Activated CD4-positive, alpha-beta T cell treated with anti-CD3 and anti-CD28 coated beads, Interleukin-2, amount 10 ng/mL, durations not matched to agents 7 days and 5 days (primary cell): ENCODE measurements at places on chromosomes 5 and 9. TPM values are rescaled to one million over a fixed set of nuclear protein-coding genes. Genes with fewer than 3 reads are reported as not detected.

PPP1R26 gene
- total RNA-seq, result 0.67 TPM

CDH9 gene
- total RNA-seq, result not detected

IL5 gene
- 0.25 TPM for total RNA-seq

SLC36A2 gene
- total RNA-seq, result not detected

- no peak overlapping the region for H3K27ac ChIP-seq
- H3K36me3 ChIP-seq, result peaks cover 18% of the 10 kb centered on the region
- H3K4me1 ChIP-seq, result peaks cover 3% of the 10 kb centered on the region
- H3K4me3 ChIP-seq, result no peak overlapping the region
- no peak for DNase-seq
Measured at GRCh38 chr9:132662152-132662945, 7.4 kb downstream of the DDX31 start.

DNA sequence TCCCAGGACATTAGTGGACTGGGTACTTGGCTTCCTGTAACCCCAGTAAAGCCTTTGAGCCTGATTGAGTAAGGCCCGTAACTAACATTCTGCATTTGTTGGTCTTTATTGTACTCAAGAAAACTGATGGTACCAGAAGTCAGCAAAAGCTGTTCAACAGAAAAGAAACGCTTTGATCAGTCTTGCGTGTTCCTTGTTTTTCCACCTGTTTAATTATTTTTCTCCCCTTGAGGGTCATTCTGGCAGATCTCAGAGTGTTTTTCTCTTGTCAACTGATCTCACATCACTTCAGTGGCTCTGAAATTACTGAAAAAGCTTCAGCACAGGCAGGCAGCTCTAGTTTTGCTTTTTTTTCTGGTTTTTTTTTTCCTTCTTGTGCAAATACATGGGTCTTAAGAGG, 6.1 kb upstream of the TMEM268 start:
- DNase-seq, result no peak
- H3K27me3 ChIP-seq, result no peaks in the 10 kb centered on the region
- peaks cover 7% of the 10 kb centered on the region for H3K4me1 ChIP-seq

DNA sequence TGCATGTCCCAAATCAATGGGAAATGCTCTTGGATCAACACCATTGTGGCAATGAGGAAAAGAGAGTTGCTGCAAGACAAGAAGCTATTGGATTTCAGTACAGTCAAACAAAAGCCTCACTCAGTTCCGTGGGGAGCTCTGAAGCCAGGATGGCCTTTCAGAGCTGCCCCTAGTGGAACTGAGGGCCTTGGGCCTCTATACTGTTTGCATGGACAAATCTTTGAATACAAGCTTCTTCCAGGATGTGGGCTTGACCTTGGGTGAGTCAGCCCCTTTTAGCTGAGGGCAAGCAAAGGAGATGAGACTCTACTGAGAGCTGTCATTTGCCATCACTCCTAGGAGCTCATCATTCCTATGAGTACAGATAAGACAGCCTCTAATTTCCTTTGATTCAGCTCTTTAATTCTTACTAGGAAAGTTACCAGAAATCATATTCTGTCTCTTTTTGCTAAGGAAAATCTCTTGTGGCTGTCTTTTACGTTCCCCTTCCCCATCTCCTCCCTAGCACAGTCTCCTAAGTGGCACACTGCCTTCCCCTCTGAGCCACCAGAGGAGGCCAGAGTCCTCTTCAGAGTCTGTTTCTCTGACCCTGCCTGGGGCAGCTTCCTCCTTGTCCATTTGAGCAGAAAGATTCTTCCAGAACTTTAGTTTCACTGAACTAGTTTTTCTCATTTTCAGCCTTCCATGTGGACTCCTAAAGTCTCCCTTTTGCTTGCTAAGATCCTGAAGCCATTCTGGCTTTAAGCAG, 168.8 kb upstream of the POC5 start:
- H3K4me3 ChIP-seq, result no peak overlapping the region
- no peak for DNase-seq
- no peak overlapping the region for H3K27ac ChIP-seq
- no peaks in the 10 kb centered on the region for H3K4me1 ChIP-seq
- H3K27me3 ChIP-seq, result peaks cover 2% of the 10 kb centered on the region
- no peaks in the 10 kb centered on the region for H3K36me3 ChIP-seq

- H3K4me3 ChIP-seq, result no peak overlapping the region
- no peak for DNase-seq
- H3K27ac ChIP-seq, result no peak overlapping the region
- no peaks in the 10 kb centered on the region for H3K36me3 ChIP-seq
- no peaks in the 10 kb centered on the region for H3K4me1 ChIP-seq
- no peaks in the 10 kb centered on the region for H3K27me3 ChIP-seq
Measured at GRCh38 chr9:135015096-135015495, 72.4 kb upstream of the OLFM1 start.
